ENCODE measurements at places on chromosomes 5 and 9. TPM values are rescaled to one million over a fixed set of nuclear protein-coding genes. Genes with fewer than 3 reads are reported as not detected.
A peak's percentile ranks its signal among the peaks of the same experiment; 100 is the strongest.

GRCh38 chr5:98031496-98031895, 742.0 kb upstream of the RGMB start:
- H3K36me3 ChIP-seq = peaks cover 2% of the 10 kb centered on the region
- no peaks in the 10 kb centered on the region for H3K27me3 ChIP-seq

- no peak for DNase-seq
- H3K4me1 ChIP-seq = peaks cover 15% of the 10 kb centered on the region
- H3K36me3 ChIP-seq = peaks cover 3% of the 10 kb centered on the region
- H3K27me3 ChIP-seq = no peaks in the 10 kb centered on the region
- H3K27ac ChIP-seq = no peak overlapping the region
- no peak overlapping the region for H3K4me3 ChIP-seq
Measured at GRCh38 chr5:179212870-179213269, 132.4 kb downstream of the ADAMTS2 start.

DNA sequence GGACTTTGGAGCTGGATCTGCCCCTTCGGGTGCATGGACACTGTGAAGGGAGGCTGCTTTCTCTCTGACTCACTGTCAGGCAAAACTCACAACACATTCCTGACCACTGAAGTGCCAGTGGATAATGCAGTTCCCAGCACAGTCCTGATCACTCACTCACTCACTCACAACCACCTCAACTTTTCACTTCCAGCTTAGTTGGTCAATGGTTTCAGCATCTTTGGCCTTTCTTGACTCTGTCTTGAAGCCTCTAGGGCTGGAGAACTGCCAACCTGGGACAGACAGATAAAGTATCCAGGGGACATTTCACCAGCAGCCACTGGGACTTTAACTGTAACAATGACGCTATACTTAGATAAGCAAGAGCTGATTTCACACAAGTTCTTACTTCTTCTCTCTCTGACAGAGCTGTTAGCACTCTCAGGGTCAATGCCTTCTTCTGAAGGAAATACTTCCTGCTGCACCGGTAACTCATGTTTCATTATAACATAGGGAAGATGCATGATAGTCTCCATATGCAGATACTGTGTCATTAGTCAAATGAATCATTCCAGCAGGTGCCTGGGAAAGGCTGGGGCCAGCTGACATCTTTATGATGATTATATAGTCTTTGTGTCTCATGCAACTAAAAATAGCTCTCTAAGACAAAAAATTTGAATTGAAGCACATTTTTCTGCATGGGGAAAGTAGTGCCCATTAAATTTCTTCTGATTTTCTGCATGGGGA, 499.0 kb downstream of the SEMA5A start:
- H3K27ac ChIP-seq = no peak overlapping the region
- no peak overlapping the region for H3K4me3 ChIP-seq
- H3K27me3 ChIP-seq = no peaks in the 10 kb centered on the region
- H3K36me3 ChIP-seq = peaks cover 14% of the 10 kb centered on the region
- no peak for DNase-seq

DNA sequence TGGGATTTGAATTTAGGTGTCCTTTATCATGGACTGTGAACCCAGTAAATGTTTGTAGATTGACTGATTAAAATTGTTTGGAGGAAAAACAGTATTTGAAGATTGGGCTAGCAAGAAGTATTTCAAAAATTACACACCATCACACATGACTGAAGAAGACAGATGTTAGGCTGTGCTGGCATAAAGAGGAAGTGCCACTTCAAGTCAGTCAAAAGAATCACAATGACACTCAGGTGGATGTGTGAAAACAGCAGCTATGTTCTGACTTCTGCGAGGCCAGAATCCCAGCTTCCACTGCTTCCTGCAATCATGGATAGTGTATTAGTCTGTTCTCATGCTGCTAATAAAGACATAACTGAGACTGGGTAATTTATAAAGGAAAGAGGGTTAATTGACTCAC, 393.3 kb downstream of the DMRT2 start:
- no peak for DNase-seq
- H3K27ac ChIP-seq = no peak overlapping the region
- no peaks in the 10 kb centered on the region for H3K27me3 ChIP-seq
- no peak overlapping the region for H3K4me3 ChIP-seq

- H3K4me1 ChIP-seq = no peaks in the 10 kb centered on the region
- H3K27me3 ChIP-seq = peaks cover 2% of the 10 kb centered on the region
- no peak for DNase-seq
- peaks cover 13% of the 10 kb centered on the region for H3K36me3 ChIP-seq
- no peak overlapping the region for H3K4me3 ChIP-seq
Measured at GRCh38 chr5:38854907-38855306, 9.1 kb downstream of the OSMR start.

- no peaks in the 10 kb centered on the region for H3K27me3 ChIP-seq
- no peak overlapping the region for H3K27ac ChIP-seq
- H3K4me3 ChIP-seq = no peak overlapping the region
Measured at GRCh38 chr5:645421-645820, 33.3 kb downstream of the CEP72 start.

GRCh38 chr5:113489299-113489698, 1.0 kb upstream of the MCC start:
- DNase-seq = no peak
- H3K27me3 ChIP-seq = peaks cover 32% of the 10 kb centered on the region
- peaks cover 7% of the 10 kb centered on the region for H3K36me3 ChIP-seq
- peaks cover 6% of the 10 kb centered on the region for H3K4me1 ChIP-seq
- peak overlapping the region; percentile 94 for H3K4me3 ChIP-seq

GRCh38 chr5:135058331-135058732, 24.3 kb upstream of the PITX1 start:
- DNase-seq = no peak
- H3K4me3 ChIP-seq = no peak overlapping the region
- H3K27me3 ChIP-seq = peaks cover 41% of the 10 kb centered on the region
- no peaks in the 10 kb centered on the region for H3K4me1 ChIP-seq
- H3K36me3 ChIP-seq = no peaks in the 10 kb centered on the region
- H3K27ac ChIP-seq = no peak overlapping the region

- H3K36me3 ChIP-seq = no peaks in the 10 kb centered on the region
- no peaks in the 10 kb centered on the region for H3K27me3 ChIP-seq
- no peak overlapping the region for H3K4me3 ChIP-seq
- H3K27ac ChIP-seq = no peak overlapping the region
Measured at GRCh38 chr5:65914641-65915196, 11.7 kb upstream of the ERBIN start.

DNA sequence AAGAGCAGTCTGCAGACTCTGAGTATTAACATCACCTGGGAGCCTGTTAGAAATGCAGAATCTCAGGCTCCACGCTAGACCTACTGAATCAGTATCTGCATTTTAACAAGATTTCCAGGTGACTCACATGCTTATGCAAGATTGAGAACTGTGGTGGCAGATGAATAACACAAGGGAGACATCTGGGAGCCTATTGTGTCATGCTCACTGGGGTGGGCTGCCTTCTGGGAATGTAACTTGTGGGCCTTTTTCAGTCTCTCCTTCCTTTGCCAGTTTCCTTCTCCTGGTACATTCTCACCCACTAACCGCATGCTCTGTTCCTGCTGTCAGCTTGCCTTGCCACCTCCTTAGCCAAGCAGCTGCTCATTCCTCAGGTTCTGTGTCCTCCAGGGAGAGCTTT, 176.6 kb upstream of the C9orf72 start:
- DNase-seq = no peak
- peak overlapping the region; percentile 23 for H3K27ac ChIP-seq
- no peaks in the 10 kb centered on the region for H3K4me1 ChIP-seq
- no peaks in the 10 kb centered on the region for H3K27me3 ChIP-seq

DNA sequence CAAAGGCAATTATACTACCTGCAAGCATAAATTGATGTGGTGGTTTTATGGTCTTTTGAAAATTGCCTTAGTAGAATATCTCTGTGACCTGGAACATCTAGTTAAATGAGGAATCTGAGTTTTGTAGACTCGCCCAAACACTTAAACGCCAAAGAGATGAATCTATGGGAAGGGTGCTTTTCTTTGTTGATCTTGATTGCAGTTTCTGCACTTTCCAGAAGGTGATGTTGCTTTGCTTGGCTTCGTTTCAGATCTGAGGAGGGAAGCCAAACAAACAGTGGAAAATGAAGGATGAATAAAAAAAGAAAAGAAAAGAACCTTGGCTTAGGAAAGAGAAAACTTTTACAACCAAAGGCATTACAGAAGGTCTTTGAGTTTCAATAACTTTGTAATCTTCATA, 1021.2 kb downstream of the NR2F1-AS1 start:
- H3K27ac ChIP-seq = no peak overlapping the region
- H3K27me3 ChIP-seq = no peaks in the 10 kb centered on the region
- H3K4me3 ChIP-seq = no peak overlapping the region
- peaks cover 21% of the 10 kb centered on the region for H3K4me1 ChIP-seq

GRCh38 chr5:60960591-60960990, 15.6 kb downstream of the NDUFAF2 start:
- H3K36me3 ChIP-seq = peaks cover 7% of the 10 kb centered on the region
- H3K27ac ChIP-seq = no peak overlapping the region
- no peak overlapping the region for H3K4me3 ChIP-seq
- no peak for DNase-seq
- no peaks in the 10 kb centered on the region for H3K4me1 ChIP-seq
- H3K27me3 ChIP-seq = no peaks in the 10 kb centered on the region

CCL27 gene
- 0.86 TPM for total RNA-seq

CSF2 gene
- not detected for total RNA-seq

PRXL2C gene
- 5.9 TPM for total RNA-seq

SEMA6A gene
- 30.0 TPM for total RNA-seq

GLDC gene
- 37.8 TPM for total RNA-seq

CARD9 gene
- total RNA-seq = 1.3 TPM

ORM2 gene
- not detected for total RNA-seq

PDLIM4 gene
- total RNA-seq = 37.4 TPM

NEUROG1 gene
- total RNA-seq = 7.3 TPM

Data from neural crest cell (in vitro differentiated cells).